Stimulated activated CD8-positive, alpha-beta memory T cell treated with anti-CD3 and anti-CD28 coated beads, Interleukin-15, amount 100 ng/mL, for 4 hours (primary cell): ENCODE measurements at places on chromosomes 11 and 22.

DNA sequence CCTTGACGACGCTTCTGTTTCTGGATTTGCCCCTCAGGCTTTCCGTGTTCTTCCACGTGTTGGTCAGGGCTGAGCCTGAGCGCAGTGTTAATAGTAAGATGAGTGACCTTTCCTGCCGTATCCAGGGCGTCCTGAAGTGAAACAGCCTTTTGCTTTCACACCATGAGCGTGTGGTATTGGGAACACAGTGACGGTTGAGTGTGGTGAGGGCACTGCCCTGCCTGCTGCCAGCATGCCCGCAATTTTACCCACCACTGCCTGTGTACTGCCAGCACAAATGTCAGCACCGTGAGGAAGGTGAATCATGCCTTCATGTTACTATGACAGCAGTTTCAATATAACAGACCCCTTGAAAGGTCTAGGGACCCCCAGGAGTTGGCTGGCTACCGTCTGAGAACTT, 217.1 kb downstream of the TBC1D22A start:
- no peak for DNase-seq

DNA sequence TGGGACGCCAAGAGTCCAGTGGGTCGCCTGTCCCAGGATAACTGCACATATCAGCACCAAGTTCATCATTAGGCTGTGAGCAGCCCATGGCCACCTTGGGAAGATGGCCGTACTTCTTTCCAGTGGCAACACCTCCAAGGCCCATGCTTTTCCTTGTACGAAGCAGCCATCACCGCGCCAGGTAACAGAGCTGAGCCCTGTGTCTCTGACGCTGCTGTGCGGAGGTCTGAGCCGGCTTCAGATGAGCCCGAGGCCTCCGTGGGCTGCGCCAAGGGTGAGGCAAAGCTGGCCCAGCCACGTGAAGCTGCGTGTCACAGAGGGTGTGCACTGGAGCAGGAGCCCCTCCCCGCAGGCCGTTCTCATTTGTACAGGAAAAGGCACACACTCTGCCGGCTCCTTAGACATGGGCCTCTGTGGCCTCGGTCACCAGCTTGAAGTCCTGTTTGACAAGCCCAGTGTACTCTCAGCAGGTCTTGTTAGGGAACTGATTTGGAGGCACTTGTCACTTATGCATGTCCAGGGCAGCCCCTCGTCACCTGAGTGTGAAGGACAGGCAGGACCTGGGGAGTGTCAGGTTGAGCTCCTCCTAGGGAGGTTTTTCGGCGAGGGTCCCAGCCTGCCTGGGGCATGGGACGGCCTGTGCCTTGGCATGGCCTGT, 401.5 kb downstream of the TBC1D22A start:
- DNase-seq = no peak

- peak; percentile 37 for DNase-seq
These were observed 35.0 kb downstream of the TPBGL start for GRCh38 chr11:75275581-75275980.

GRCh38 chr11:121323046-121323607, 30.6 kb downstream of the SC5D start:
- DNase-seq = no peak

DNA sequence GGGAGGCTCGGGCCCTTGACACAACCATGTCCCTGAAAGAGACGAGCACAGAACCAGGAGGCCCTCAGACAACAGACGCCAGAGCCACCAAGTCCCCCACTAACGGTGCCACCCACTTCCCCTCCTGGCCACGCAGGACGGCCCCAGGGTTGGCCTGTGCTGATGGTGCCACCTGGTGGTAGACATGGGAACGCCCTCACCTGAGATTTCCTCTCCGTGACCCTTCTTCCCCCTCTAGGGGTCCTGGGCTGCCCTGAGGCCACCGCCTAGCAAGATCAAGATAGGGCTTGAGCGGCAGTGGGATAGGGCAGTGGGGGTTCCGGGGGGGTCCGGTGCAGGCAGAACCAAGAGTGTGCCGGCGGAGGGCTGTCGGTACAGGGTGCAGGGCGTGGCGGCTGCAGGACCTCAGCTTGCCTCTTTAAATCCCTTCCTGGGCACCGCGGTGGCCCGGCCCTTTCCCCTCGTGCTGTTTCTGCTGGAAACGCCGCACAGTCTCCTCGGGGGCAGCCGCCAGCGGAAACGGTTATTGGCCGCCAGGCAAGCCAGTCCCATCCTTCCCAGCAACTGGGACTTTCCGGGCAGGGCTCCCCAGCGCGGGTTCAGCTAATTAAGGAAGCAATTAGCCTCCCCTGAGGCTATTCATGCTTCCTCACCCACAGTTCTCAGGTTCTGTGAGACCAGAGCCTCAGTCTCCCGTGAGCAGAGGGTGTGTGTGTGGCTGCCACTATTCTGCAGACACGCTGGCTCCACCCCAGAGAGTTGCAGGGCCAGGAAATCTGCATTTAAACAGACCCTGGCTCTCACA, 5.5 kb upstream of the NFAM1 start:
- DNase-seq = peak; percentile 61

GRCh38 chr11:6350043-6350442, 29.7 kb upstream of the CAVIN3 start:
- no peak for DNase-seq

GRCh38 chr11:124483422-124483821, 37.9 kb upstream of the OR8B8 start:
- DNase-seq = no peak

GRCh38 chr11:121643479-121644186, 190.9 kb upstream of the SORL1-AS1 start:
- no peak for DNase-seq

DNA sequence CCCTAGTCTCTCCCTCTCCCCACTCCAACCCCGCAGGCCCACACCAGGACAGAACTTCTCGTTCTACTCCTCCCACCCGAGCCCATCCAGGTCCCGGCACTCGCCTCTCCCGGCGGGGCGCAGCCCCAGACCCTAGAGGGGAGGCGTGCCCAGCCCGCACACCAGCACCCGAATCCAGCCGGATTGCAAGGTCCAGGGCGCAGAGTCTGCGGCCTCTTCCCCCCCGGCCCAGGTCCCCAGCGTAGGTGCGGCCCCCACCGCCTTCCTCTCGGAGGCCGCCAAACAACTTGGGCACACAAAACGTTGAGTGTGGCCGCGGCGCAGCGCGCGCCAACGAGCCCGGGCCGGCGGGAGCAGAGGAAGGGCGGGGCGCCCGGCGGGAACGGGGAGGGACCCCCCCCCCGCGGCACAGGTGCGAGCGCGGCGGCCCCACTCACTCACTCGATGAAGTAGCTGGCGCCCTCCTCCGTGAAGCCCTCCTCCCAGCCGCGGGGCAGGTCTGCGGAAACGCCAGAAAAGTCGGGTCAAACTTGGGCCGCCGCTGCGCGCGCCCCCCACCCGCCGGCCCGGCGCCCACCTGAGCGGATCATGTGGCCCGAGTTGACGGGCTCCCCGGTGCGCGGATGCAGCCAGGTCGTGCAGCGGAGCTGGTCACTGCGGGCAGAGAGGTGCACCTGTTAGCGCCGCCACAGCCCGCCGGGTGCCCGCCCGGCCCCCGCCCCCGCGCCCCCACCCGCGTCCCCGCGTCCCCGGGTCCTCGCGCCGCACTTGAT, 480 bp downstream of the PLEKHA7 start:
- no peak for DNase-seq

- DNase-seq = no peak
These were observed 26.2 kb upstream of the GAL start for GRCh38 chr11:68658097-68658496.

DNA sequence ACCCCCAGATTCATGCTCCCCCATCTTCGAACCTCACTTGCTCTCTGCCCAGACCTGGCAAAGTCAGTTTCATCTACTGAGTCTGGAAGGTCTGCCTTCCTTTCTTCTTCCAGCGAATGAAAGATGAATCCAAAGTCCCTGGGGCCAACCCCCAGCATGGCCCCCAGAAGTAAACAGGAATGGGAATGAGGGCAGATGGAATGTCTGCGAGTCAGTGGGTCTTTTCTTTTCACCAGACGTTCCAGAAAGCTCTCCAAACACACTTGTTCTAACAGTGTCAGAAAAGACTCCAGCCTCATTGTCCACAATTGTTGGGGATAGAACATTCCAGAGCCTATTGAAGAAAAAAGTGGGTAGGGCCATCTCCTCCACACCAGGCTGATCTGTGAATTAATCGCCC, 28.6 kb downstream of the RIBC2 start:
- no peak for DNase-seq

GRCh38 chr22:25726241-25726640, 15.7 kb upstream of the MYO18B start:
- DNase-seq = no peak

DNA sequence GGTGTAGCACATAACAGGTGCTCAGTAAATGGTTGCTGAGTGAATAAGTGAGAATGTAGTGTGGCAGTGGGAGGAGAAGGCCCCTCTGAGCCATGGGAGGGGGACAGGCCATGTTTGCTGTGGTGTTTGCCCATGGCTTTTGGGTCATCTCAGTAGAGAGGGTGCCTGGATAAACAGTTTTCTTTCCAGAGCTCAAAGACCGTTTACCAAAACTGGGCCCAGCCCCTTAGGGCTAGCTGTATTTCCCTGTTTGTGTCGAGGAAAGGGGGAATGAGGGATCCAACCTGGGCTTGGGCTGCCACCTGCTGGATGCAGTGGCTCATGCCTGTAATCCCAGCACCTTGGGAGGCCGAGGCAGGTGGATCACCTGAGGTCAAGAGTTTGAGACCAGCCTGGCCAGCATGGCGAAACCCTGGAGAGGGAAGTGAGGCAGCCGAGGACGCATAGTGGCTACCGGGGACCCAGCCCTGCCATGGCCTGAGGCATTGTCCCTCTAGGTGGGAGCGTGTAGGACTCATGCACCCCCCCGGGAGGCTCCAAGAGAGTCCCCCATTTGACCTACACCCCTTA, 8.7 kb upstream of the LTO1 start:
- DNase-seq = no peak

- DNase-seq = no peak
These were observed 81.6 kb downstream of the SHANK2 start for GRCh38 chr11:71170624-71171423.

- no peak for DNase-seq
These were observed 106.4 kb upstream of the KIRREL3 start for GRCh38 chr11:127106938-127107337.

- DNase-seq = no peak
These were observed 34.8 kb downstream of the LRRC74B start for GRCh38 chr22:21080435-21081137.

- no peak for DNase-seq
These were observed 201.1 kb upstream of the LRRC4C start for GRCh38 chr11:41660585-41660984.

DNA sequence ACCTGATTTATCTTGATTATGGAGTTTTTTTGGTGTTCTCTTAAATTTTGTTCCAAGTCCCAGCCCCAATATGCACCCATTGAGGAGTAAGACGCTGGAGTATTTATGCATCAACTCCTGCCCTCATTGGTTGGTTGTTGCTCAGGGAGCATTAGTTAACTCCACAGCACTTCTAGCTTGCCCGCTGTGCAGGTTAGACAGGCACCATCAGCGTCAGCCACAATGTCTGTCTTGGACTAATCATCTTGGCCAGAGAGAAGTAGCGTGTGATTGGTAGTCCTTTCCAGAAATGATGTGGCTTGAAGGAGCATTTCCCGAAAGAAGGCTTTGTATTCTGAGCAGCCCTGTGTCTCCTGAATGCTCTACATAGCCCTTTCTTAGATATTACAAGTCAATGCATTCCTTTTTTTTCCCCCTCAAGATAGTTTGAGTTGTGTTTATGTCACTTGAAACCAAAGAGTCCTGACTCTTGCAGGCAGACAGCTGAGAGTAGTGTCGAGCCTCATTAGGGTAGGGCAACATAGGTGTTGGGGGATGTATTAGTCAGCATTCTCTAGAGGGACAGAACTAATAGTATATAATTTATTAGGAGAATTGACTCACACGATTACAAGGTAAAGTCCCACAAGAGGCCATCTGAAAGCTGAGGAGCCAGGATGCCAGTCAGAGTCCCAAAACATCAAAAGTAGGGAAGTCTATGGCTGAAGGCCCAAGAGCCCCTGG, 94.6 kb upstream of the RCN1 start:
- DNase-seq = no peak

GRCh38 chr11:5239046-5239445, 4.8 kb upstream of the HBD start:
- no peak for DNase-seq
